ENCODE measurements at places on chromosomes 13 and 19.

DNA sequence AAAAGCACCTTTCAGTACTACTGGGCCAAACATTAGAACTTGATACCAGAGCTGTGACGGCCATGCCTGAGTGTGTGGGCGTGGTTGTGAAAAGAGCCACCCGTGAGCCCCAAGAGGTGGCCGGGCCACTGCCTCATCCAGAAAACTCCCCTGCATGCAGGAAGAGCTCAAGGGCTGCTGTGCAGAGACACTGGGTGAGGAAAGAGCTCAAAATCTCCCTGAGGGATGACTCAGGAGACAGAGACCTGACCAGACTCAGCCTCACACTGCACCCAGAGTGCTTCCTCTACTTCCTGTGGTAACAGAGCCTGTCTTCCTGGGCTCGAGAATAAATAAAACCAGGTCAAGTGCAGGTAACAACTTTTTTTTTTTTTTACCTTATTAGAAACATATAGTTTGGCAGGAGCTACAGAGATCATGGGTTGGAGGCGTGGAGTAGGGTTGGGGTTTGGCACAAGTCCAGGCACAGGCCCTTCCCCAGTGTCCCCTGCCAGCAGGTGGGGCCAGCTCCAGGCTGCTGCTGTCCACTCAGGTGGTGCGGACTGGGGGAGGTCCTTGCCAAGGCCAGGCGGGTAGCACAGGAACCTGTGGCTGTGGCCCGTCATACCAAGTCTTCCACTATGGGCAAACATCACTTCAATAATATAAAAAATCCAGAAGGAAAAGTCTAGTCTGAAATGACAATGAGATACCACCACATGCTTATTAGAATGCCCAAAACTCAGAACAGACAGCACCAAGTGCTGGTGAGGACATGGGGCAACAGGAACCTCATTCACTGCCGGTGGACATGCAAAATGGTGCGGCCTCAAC is 25.5 kb downstream of the ELL start:
- peak; percentile 78 for DNase-seq

DNA sequence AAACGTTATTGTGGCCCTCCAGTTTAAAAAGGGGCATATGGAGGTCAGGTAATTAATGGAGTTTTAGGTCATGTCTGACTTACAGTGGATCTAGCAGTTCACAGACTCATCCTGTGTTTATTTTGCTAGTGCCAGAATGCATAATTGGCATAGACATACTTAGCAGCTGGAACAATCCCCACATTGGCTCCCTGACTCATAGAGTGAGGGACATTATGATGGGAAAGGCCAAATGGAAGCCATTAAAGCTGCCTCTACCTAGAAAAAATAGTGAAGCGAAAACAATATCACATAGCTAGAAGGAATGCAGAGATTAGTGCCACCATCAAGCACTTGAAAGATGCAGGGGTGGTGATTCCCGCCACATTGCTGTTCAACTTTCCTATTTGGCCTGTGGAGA is 610.7 kb downstream of the SLITRK5 start:
- no peak for DNase-seq

DNA sequence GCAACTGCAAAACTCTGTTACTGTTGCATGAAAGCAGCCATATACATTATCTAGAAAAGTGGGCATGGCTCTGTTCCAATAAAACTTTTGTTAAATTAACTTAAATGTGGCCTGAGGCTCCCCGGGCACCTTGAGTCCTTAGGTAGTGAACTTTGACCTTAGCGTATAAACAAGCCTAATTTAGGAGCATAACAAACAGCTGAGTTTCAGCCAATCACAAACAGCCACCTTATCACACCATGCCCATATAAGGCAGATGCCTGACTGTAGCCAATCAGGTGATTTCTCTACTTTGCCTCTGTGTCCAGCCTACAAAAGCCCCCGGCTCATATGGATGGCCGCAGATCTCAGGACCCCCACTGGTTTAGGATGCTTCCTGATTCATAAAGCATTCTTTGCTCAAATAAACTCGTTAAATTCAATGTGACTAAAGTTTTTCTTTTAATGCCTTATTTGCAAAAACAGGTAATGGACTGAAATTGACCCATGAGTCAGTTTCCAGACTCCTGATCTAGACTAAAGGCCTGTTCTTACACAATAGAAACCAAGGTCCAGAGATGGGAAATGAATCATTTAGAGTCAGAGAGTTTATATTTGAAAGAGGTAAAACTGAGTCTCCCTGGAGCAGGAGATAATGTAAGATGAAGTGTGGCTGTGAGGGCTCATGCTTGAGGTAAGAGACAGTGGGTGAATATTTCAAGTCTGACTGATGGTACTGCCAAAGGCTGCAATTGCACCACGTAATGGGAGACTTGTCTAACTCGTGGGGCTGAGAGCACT is 130.2 kb downstream of the FGF9 start:
- DNase-seq: no peak

- DNase-seq: no peak
Observed at GRCh38 chr19:42657556-42657955, 62.8 kb upstream of the CEACAM8 start.

DNA sequence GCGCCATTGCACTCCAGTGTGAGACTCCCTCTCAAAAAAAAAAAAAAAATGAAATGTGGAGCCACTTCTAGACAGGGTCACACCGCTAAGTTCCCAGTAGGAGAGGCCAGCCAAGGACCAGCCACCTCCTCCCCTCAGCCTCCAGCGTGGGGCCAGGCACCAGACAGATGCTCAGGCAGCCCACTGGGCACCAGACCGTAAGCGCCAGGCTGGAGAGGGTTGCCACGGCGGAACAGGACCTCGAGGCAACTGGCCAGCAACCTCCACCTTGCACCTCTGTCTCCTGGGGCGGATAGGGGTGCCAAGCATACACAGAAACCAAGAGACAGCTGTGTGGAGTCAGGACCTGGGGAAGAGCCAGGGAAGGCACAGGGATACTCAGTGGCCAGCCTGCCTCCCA is 3.7 kb downstream of the PEPD start:
- no peak for DNase-seq

DNA sequence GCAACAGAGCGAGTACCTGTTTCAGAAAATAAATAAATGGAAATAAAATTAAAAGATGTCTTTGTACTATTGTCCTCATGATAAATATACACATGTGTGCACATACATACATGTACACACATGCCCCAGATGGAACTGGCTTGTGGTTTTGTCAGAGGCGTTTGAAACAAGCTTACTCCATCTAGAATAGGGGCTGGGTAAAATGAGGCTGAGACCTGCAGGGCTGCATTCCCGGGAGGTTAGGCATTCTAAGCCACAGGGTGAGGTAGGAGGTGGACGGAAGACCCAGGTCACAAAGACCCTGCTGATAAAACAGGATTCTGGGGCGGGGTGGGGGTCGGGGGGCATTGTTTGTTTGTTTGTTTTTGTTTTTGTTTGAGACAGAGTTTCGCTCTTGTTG is 8.1 kb upstream of the SIN3B start:
- no peak for DNase-seq

GRCh38 chr19:48591021-48591420 is 15.5 kb upstream of the SPACA4 start:
- peak; percentile 16 for DNase-seq

- peak; percentile 46 for DNase-seq
Observed at GRCh38 chr19:16185768-16186123, 536 bp downstream of the FAM32A start.

DNA sequence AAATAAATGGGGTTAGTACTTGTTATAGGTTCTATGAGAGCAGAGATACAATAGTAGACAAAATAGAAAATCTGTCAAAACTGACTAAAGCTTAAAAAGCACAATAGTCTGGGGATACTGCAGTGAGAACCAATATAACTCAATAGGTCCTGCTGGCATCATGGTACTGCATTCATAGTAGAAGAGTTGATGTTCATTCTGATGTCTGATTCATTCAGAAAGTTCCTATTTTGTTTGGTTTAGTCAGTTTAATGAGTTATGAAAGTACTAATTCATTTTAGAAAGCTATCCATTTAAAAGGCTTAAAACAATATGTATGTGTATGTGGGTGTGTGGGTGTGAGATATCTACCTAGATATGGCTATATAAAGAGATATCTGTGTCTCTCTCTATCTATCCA is 152.8 kb downstream of the LHFPL6 start:
- no peak for DNase-seq

- no peak for DNase-seq
Observed at GRCh38 chr13:112445411-112446271, 69.5 kb downstream of the SPACA7 start.

DNA sequence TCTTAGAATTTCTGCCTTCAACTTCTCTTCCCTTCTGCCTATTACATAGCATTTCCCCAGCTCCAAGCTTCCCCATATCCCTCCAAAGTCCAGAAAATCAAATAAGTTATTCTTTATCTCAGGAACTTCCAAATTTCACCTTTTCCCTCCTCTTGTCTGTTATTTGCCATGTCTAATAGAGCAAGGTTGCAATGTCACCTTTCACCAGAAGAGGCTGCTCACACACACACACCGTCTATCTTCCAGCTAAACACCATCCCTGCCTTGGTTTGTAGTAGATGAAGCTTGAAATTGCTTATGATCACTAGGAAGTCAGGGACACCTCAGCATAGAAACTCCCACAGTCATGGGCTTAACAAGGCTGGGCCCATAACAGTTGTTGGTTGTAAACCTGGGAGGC is 48.4 kb downstream of the ZNRF4 start:
- DNase-seq: no peak

GRCh38 chr13:29977476-29978120 is 127.2 kb upstream of the UBL3 start:
- DNase-seq: no peak

GRCh38 chr19:46081928-46082727 is 41.3 kb upstream of the IGFL4 start:
- peak; percentile 60 for DNase-seq

DNA sequence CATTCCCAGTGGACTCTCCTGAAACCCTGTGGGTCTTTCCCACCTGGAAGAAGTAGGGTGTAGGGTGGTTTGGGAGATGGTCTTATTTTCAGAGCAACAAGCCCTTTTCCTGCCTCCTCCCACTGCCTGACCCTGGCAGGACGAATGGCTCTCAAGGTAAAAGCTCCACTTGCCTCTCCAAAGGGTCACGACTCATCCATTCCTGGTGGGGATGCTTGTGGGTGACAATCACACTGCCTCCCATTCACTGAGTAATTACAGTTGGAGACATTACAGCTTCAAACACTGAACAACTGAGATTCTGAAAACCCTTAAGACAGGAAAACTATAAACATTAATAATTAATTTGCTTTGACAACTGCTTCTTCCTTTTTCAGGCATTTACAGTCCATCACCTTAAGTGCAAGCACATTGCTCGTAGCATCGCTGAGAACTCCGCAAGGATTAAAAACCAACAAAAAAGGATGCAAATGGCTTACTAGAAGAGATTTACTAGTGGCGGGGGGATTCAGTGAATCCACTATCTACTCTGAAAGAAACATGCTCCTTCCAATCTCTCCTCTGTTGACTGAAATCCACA is 199.6 kb upstream of the IRS2 start:
- no peak for DNase-seq

DNA sequence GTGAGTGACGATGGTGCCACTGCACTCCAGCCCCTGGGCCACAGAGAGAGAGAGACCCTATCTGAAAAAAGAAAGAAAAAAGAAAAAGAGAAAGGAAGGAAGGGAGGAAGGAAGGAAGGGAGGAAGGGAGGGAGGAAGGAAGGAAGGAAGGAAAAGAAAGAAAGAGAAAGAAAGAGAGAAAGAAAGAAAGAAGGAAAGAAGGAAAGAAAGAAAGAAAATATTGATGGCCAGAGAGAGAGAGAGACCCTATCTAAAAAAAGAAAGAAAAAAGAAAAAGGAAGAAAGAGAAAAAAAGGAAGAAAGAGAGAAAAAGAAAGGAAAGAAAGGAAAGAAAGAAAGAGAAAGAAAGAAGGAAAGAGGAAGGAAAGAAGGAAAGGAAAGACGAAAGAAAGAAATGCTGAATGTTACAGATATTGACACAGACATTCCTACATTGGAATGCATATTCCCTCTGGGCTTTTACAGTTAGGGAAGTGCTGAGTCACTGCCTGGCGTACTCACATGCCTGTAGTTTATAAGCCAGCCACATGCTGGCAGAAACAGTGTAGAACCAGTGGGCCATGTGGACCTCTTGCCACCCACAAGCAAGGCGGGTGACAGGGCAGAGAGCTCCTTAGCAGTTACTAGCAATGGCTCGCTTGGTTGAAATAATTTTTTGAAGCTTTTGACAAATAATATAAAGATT is 34.6 kb upstream of the SLC46A3 start:
- peak; percentile 86 for DNase-seq

DNA sequence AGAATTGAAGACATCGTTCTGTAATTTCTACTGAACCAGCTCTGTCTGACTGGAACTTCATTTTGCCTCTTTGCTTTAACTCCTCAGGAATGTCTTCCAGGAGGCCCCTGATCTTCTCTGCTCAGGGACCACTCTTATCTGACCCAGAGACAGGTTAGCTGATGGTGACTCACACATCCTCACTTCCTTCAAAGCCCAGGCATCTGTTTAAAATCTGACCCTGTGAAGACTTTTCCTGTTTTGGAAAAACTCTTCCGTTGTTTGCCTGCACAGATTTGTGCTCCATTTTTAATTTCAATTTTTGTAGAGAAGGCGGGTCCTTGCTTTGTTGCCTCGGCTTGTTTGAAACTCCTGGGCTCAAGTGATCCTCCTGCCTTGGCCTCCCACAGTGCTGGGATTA is 1.6 kb downstream of the ARL11 start:
- no peak for DNase-seq

DNA sequence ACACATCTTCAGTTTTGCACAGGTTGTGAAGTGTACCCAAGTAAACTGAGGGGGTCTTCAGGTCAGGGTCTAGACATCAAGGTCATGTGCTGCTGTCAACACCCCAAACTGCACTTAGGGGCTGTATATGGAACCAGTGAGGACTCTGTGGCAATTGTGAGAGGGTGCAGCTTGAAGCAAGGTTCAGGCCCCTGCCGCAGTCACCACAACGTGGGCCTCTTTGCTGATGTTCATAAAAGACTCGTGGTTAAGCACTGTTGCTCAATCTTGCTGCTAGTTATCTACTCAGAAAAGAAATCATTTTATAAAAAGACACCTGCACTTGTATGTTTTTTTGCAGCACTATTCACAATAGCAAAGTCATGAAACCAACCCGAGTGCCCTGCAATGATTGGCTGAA is 907.4 kb downstream of the UQCRFS1 start:
- no peak for DNase-seq

- no peak for DNase-seq
Observed at GRCh38 chr13:111115965-111116521, 933 bp downstream of the ARHGEF7 start.

DNA sequence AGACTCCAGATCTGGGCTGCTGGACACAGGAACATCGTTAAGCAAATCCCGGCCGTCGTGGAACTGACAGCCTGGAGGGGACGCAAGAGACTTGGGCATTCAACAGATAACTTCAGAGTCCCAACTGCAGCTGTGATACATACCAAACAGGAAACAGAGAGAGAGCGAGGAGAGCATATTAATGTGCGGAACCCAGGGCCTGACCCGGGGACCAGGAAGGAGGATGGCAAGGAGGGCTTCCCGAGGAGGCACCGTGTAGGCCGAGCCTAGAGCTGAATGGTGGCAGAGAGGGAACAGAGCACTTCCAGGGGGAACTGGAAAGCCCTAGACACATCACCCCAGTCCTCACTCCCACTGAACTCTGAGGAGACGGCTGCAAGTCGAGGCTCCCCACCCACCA is 68.1 kb downstream of the SIPA1L3 start:
- DNase-seq: no peak
